Activated CD4-positive, alpha-beta T cell treated with anti-CD3 and anti-CD28 coated beads, Interleukin-2, amount 50 U/mL, for 24 hours (primary cell): ENCODE measurements at places on chromosomes 5 and 9.

DNA sequence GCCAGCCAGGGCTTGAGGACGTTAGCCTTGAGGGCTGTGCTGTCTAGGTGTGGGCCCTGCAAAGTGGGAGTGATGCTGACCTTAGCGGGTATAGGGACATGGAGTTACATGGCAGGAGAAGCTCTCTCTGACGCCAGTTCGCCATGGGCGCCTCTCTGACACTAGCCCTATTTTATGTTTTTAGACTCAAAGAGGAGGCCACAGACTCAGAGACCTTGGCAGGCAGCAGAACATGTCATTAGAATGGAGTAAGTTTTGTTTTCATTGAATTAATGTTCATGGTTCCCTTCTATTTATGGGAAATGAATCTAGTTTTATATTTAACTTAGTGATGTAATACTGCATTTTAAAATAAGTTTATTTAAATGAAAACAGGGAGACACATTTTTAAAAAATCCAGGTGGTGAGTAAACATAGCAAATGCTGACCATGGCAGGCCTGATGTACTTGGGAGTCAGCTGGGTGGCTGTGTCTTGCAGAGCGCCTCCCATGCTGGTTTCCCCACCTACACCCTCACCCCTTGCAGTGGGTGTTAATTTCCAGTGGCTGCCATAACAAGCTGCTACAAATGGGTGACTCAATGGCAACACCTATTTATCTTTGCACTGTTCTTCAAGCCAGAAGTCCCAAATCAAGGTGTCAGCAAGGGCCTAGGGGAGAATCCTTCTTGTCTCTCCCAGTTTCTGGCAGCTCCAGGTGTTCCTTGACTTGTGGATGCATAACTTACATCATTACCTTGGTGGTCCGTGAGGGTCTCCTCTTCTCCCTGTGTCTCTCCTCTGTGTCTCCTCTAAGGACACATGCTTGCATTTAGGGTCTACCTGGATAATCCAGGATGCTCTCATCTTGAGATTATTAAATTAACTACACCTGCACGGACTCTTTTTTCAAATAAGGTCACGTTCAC, 25.6 kb upstream of the GFPT2 start:
- DNase-seq = no peak

GRCh38 chr5:77867914-77868313, 91.8 kb upstream of the TBCA start:
- no peak for DNase-seq

DNA sequence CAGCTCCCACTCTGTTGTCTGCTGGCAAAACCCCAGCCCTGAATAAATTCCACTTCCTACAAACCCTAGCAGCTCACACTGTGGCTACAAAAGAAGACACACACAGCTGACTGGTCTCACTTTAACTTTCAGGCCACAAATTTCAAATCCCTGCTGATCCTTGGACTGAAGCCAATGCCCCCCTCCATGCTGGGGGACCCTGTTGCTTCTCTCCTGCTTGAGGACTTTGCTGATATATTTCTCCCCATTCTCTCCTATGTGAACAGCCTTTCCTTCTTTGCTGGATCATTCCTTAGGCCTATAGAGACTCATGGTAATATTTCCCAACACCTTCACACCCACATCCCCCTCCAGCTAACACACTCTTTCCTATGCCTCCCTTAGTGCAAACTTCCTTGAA, 79.6 kb upstream of the ADRA1B start:
- DNase-seq = no peak

DNA sequence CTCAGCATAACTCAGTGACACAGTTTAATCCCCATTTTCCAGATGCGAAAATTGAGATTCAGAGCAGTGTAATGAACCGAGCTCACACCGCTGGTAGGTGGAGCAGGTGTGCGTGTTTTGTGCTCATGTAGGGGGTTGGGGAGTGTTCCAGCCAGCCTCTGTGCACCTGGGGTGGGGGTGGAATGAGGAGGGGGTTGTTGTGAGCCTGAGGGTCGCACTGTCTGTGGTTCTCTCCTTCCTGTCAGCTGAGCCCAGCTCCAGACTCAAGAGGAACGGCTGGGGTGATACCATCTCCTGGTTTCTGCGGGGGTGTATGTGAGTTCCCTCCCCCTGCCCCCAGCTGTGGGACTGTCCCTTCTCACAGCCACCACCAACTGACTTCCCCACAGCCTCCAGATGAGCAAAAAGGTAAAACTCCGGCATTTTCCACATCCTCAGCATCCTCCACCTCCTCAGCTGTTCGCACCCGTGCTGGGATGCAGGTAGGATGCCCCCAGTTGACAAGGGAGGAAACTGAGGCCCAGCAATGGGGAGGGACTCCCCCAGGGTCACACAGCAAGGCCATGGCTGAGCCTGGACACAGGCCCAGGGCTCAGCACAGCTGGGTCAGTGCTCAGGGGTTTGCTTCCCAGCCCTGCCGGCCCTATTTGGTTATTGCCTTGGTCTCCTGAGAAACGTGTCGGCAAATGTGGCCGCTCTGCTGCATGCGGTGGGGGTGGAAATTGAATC, 2.1 kb downstream of the SH2D3C start:
- peak; percentile 63 for DNase-seq

GRCh38 chr9:34993502-34994259, 4.1 kb downstream of the DNAJB5 start:
- DNase-seq = no peak

GRCh38 chr5:40034441-40034840, 609.7 kb upstream of the DAB2 start:
- DNase-seq = no peak

DNA sequence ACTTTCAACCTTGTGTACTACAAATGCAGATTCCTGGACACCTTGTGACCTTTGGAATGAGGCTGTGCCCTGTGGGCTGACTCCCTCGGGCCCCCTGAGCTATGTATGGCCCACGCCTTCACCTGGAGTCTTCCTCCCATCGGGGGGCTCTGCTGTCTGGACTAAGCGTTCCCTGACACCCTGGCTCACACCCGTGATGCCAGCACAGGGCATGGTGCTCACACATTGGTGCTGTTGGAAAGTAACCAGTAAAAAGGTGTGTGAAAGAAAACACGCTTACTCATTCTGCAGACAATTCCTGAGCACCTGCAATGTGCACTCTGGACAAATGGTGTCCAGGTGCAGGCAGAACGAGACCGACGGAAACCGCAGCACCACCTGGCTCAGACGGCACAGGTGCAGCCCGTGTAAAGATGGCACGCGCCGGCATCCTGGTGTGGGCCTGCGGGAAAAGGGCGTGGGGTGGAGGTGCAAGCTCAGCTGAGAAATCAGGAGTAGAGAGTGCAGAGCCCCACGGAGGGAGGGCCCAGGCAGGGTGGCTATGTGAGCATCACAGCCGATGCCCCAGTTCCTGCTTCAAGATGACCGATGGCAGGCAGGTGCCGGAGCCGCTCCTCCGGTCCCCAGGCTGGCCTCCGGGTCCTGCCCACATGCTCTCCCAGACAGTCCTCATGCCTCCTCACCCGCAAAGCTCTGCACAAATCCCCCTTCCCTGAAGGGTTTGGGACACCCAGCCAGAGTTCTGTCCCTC, 11.0 kb downstream of the LPCAT1 start:
- DNase-seq = no peak

- DNase-seq = no peak
Observed at GRCh38 chr9:35827486-35827885, 1.0 kb downstream of the FAM221B start.

GRCh38 chr5:1770443-1770802, 29.2 kb downstream of the MRPL36 start:
- no peak for DNase-seq

DNA sequence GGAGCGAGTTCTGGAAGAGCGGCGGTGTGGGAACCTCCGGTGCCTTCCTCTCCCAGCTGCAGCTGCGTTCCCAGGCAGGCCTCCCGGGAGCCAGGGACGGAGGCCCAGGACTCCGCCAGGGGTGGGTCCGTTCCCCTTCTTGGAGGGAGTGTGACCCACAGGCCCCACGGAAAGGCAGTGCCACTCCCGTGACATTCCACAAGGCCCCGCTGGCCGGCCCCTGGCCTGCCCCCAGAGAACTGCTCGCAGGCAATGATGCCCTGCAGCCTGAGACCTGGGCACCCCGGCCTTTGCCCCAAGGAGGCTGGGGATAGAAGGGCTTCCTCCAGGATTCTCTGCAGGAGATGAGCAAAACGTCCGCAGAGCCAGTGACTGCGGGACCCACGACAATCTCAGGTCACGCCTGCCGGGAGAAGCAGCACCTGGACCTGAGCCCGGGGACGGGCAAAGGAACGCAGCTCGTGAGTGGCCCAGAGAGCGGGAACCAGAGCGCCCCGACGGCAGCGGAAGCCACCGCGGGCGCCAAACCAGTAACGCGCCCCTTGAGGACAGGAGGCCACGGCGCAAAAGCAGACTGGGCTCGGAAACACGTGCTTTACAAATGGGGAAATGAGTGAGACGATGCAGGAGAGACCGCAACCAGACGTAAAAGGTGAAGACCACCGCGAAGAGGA, 9.3 kb downstream of the OBP2B start:
- peak; percentile 24 for DNase-seq

DNA sequence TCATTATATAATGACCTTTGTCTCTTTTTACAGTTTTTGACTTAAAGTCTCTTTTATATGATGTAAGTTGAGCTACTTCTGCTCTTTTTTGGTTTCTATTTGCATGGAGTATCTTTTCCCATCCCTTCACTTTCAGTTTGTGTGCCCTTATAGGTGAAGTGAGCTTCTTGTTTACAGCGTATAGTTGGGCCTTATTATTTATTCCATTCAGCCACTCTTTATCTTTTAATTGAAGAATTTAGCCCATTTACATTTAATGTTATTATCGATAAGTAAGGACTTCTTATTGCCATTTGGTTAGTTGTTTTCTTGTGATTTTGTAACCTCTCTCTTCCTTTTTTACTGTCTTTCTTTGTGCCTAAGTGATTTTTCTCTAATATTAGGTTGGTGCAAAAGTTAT, 117.3 kb downstream of the ADAMTSL1 start:
- DNase-seq = no peak

- no peak for DNase-seq
Observed at GRCh38 chr9:5470122-5470521, 19.8 kb downstream of the CD274 start.

DNA sequence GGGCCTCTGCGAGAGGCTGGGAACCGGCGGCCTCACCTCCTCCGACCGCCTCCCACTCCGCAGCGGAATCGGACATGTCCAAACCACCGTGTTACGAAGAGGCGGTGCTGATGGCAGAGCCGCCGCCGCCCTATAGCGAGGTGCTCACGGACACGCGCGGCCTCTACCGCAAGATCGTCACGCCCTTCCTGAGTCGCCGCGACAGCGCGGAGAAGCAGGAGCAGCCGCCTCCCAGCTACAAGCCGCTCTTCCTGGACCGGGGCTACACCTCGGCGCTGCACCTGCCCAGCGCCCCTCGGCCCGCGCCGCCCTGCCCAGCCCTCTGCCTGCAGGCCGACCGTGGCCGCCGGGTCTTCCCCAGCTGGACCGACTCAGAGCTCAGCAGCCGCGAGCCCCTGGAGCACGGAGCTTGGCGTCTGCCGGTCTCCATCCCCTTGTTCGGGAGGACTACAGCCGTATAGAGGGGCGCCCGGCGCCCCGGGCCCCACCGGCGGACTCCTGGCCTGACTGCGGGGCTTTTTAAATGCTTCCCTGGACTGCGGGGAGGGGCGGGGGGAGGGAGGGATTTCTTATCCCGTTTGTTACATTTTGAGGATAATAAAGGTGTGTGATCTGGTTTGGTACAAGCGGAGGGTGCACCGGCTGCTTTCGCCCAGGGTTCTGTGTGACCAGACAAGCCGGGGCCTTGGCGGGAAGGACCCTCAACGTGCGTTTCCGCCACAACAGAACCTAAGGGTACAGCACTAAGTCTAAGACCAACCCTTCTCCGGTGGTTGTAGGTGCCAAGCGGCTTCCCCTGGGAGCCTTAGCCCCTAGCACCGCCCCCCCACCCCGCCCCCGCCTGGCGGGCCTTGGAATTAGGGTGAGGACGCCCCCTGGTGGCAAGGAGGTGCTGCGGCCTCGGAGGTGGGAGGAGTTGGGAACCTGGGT, 9.3 kb downstream of the PRR7 start:
- DNase-seq = peak; percentile 95

DNA sequence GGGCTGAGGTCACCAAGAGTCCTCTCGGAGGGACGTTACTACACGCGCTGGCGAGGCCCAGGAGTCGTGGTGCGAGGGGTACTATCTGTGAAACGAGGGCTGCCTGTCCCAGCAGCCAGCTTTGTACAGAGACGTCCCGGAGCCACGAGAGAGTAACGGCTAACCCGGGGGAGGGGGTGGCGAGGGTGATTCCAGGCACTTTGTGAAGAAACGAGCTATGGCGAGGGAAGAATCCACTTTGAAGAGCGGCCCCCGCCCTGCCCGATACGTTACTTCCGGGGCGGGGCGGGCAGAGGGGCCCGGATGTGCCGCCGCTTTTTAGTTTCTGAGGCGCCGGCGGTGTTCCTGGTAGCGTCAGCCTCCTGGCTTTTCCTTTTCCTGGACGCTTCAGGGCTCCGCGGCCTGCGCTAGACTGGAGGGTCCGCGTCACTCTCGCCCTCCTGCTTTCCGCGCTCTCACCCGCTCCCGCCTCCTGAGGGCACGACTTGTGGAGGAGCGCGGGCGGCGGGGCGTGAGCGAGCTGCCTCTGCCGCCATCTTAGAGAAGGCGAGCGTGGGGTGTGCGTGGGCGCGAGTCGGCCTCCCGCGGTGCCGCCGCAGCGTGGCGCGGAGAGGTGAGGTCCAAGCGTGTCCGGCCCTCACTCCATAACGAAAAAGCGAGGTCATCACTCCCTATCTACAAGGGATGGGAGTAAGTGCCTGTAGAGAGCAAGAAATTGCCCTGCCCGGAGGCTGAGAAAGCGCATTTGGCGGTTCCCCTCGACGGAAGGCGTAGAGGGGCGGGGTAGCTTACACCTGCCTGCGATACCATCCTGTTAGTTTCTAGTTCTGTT, 580 bp upstream of the RFX3 start:
- DNase-seq = peak; percentile 86

GRCh38 chr5:88827997-88828396, 55.0 kb downstream of the MEF2C start:
- DNase-seq = no peak

GRCh38 chr5:58491216-58491892, at the start of gene GAPT:
GAPT (plus strand) TSS chr5:58491435; CDS start chr5:58494537, 3,102 bp downstream.
- DNase-seq = no peak

GRCh38 chr5:143121135-143121475, 282.4 kb downstream of the NR3C1 start:
- DNase-seq = no peak
